ENCODE measurements at places on chromosomes 13 and 19.

GRCh38 chr19:51026554-51026831, at the start of gene KLK11:
KLK11 (minus strand) TSS chr19:51026616; CDS start chr19:51025631, 985 bp downstream.
- DNase-seq: no peak

GRCh38 chr13:24249624-24250023, 59.8 kb upstream of the C1QTNF9 start:
- no peak for DNase-seq

- no peak for DNase-seq
Measured at GRCh38 chr13:65868099-65868498, 1362.0 kb downstream of the PCDH9 start.

DNA sequence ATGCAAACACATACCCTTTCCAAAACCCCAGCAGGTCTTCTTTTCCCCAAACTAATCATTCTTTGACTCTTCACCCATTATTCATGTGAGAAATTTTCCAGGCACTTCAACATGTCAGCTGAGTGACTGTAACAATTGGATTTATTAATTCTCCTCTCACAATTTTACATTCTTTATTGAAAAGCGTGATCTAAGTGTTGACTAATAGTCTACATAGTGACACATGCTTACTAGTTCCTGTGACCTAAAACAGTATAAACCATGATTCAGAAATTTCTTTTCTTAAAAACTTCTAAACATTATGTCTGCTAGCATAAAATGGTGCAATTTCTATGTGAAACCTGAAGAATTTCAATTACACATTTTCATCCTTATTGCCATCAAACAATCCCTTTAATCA, 532.3 kb downstream of the GPC5 start:
- no peak for DNase-seq

GRCh38 chr13:105336706-105337576, 1198.5 kb downstream of the EFNB2 start:
- DNase-seq: no peak

DNA sequence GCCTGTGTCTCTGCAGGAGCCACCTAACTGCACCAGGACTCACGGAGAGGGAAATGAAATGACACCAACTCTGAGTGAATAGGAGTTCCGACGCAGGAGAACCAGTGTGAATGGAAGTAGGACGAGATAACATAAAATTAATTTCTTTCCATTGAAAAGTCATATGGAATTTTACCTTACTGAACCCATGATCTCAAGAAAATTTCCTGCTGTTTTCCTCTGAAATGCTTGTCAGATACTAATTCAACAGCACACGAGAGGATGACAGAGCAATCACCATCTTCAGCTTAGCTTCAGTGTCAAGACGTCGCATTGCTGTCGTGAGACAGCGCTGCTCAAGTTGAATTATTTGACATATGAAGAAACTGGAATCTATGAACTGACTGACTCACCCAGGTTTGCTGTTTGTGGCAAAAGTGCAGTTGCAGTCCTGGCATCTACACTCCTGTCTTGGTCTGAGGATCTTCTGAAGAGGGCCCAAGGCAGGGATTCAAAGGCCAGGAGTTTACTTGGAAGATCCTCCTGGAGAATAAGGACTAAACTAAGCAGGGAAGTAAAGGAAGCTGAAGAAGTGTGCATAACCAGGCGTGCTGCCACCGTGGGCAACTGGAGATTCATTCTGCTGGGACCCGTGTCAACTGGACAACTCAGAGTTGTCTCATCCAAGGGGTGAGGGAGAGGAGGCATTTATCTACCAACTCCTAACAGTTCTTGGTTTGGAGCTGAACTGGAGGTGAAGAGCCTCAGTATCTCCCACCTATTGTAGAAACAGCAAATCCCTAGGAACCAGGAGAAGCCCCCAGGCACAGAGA, 214.4 kb upstream of the IRS2 start:
- no peak for DNase-seq

GRCh38 chr19:24159707-24160106, 72.7 kb downstream of the ZNF254 start:
- no peak for DNase-seq

GRCh38 chr13:35888457-35888883, 242.7 kb downstream of the DCLK1 start:
- DNase-seq: no peak

DNA sequence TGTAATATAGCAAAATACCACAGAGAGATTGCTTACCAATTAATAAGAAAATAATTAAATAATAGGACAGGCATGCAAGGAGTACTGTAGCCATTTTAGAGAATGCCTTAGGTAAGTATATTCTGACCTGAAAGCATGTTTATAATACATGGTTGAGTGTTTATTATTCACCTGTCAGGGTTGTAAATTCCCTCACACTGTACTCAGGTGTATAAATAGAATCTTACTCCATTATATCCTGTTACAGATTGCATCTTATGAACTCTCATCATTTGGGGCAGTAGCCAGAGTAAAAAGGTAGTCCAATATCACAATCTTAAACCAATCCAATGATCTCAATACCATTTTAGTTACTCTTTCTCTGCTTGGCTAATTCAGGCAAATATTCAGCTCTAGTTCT, 35.8 kb upstream of the GTF2F2 start:
- no peak for DNase-seq

- no peak for DNase-seq
Measured at GRCh38 chr13:109780845-109781383, 5.5 kb downstream of the IRS2 start.

GRCh38 chr13:44920013-44920412, 69.3 kb downstream of the NUFIP1 start:
- DNase-seq: no peak

DNA sequence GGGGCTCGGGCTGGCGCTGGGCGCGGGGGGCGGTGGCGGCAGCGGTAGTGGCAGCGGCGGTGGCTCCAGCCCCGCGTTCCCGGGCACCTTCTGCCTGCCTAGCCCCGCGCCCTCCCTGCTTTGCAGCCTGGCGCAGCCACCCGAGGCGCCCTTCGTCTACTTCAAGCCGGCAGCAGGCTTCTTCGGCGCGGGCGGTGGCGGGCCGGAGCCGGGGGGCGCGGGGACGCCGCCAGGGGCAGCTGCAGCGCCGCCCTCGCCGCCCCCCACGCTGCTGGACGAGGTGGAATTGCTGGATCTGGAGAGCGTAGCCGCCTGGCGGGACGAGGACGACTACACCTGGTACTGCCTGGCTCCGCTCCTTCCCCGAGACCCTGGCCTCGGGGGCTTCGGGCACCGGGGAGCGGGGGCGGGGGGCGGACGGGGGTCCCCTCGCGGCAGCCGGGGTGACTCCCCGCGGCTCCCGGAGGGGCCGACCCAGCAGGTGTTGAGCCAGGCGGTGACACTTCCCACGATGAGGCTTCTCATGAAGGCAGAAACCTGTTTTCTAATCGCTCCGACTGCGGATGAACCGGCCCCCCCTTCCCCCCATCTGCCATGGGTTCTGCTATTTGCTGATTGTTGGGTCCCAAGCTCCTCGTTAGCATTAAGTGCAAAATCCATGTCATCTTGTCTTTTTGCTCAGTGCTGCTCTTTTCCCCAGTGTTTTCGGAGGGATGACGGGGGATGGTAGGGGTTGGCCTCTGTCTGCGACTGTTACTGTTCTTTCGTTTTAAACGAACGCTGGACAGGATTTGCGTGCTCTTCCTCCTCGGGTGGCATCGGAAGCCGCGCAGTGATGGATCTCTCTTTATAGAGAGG, 943 bp downstream of the SLAIN1 start:
- DNase-seq: peak; percentile 39

- DNase-seq: no peak
Measured at GRCh38 chr19:11136400-11137101, 19.0 kb downstream of the SPC24 start.

- DNase-seq: no peak
Measured at GRCh38 chr19:43380008-43380407, 26.5 kb downstream of the CD177 start.

GRCh38 chr13:26949701-26950502, 189.3 kb upstream of the GPR12 start:
- no peak for DNase-seq

DNA sequence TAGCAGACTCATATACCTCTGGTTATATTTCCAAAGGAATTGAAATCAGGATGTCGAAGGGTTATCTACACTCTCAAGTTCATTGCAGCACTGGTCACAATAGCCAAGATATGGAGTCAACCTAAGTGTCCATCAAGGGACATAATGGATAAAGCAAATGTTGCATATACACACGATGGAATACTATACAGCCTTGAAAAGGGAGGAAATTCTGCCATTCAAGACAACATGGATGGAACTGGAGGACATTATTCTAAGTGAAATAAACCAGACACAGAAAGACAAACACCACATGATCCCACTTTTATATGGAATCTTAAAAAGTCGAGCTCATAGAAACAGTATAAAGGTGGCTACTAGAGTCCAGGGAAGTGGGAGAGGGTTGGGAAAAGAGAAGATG, 13.6 kb upstream of the ERCC1 start:
- no peak for DNase-seq

GRCh38 chr19:39351537-39352064, 9.4 kb downstream of the SAMD4B start:
- peak; percentile 52 for DNase-seq

DNA sequence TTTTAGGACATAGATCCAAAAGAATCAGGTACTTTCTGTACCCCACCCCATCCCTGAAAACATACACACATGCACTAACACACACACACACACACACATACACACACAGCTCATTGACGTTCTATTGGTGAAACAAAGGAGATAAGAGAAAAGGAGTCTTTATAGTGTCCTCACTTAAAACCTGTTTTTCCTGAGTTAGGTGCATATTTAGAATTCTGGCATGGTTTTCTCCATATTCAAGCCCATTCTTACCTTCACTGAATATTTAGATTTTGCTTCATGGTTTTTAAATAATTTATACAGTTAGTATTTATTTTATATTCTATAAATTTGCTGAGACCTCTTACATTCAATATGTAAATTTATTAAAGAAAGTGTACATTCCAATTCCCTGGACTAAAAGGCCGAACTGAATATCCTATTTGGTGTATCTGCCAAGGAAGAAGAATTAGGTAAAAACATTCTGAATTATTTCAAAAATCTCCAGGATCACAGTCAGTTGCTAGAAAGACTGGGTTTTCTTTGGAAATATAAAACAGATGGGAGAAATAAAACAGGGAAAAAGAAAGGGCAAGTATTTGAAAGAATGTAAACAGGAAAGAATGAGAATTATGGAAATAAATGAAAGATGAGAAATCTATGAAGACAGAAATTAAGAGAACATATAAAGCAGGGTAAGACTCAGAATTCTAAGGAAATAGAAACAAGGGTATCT, 556.2 kb downstream of the KCTD12 start:
- DNase-seq: no peak

GRCh38 chr13:37995092-37995491, 125.5 kb upstream of the TRPC4 start:
- DNase-seq: no peak

- no peak for DNase-seq
Measured at GRCh38 chr13:20193907-20194631, 1.3 kb upstream of the GJB2 start.

DNA sequence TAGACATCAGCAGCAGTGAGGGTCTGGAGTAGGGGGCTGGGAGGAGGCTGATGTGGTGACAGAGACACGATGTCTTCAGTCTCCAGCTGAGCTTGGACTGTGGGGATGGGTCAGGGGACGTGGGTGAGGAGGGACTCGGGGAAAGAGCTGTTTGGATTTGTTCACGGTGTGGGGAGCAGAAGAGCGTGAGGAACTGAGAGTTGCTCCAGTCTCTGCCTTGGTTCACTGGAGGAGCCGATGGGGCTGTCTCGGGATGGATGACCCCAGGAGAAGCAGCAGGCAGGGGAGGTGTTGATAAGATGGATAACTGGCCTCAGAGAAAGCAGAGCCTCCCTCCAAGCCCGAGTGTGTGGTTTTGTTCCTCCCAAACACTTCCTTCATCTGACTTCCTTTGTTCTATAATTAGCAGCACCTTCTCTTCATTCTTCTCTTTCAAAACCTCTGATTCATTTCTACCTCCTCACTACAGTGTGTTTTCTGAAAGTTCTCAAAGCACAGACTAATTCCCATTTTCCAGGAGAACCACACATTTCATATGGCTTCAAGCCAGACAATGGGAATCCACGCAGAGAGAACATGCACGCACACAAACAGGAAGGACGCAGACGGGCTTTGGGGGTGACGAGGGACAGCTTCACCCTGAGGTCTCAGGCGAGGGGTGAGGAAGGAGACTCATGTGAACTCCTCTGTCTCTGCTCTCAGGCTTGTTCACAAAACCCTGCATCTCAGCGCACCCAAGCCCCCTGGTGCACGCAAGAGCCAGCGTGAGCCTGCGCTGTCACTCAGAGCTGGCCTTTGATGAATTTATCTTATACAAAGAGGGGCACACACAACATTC, 18.6 kb downstream of the LAIR2 start:
- no peak for DNase-seq

DNA sequence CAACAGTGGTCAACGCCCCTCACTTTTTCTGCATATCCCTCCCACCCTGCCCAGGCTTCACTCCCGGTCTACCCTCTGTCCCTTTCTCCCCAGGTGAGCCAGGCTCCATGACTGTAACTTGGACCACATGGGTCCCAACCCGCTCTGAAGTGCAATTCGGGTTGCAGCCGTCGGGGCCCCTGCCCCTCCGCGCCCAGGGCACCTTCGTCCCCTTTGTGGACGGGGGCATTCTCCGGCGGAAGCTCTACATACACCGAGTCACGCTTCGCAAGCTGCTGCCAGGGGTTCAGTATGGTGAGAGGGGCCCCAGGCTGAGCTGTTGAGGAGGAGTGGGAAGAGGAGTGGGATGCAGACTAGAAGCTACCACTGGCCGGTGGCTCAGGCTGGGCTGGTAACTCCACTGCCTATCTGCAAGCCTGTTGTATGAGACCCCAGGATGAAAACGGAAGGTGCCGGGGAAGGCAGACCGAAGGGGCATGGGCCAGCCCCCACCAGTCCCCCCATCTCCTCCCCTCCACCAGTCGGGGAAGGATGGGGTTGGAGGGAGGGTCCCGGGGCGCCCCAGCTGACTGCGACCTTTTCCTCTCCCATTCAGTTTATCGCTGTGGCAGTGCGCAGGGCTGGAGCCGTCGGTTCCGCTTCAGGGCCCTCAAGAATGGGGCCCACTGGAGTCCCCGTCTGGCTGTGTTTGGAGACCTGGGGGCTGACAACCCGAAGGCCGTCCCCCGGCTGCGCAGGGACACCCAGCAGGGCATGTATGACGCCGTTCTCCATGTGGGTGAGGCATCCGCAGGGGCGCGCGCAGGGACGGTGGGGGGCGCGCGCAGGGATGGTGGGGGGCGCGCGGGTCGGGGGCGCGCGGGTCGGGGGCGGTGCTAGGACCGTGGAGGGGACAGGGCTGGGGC, 14.4 kb downstream of the ACP7 start:
- DNase-seq: no peak

- no peak for DNase-seq
Measured at GRCh38 chr19:8149261-8150094, at the start of gene FBN3. FBN3 (minus strand) TSS chr19:8149592; CDS start chr19:8147480, 2,112 bp downstream.

- peak; percentile 36 for DNase-seq
Measured at GRCh38 chr13:32267836-32268439, 47.2 kb downstream of the ZAR1L start.

GRCh38 chr19:14978161-14978776, 1.4 kb downstream of the SLC1A6 start:
- no peak for DNase-seq

DNA sequence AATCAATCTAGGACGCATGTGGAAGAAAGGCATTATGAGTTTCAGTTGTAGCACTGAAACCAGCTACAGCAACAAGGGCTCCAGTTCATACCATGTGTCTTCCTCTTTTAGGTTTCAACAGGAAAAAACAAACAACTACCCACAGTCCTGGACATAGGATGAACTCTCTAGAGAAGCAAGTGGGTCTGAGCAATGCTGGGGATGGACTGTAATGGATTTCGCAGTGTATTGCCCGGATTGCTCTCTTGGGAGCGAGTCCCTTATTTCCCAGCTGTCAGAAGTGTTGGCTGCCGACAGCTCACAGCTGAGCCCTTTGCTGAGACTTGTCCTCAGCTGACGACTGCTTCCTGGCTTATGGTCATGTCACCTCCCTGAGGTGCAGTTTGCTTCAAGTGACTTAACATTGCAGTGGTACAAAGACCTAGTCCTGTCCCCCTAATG, 12.1 kb upstream of the MYCBP2 start:
- no peak for DNase-seq

Data from CD4-positive, alpha-beta T cell treated with Interleukin-4 for 1 hour (primary cell).